ENCODE measurements at places on chromosomes 7 and 10. TPM values are rescaled to one million over a fixed set of nuclear protein-coding genes. Genes with fewer than 3 reads are reported as not detected.

The GPNMB gene
- total RNA-seq = 0.09 TPM

The PON1 gene
- not detected for total RNA-seq

The CACNB2 gene
- not detected for total RNA-seq

The IGFBP1 gene
- not detected for total RNA-seq

The SPDYE6 gene
- total RNA-seq = not detected
